Putamen (tissue), 1 donor: ENCODE measurements at places on chromosomes 2 and 18.

DNA sequence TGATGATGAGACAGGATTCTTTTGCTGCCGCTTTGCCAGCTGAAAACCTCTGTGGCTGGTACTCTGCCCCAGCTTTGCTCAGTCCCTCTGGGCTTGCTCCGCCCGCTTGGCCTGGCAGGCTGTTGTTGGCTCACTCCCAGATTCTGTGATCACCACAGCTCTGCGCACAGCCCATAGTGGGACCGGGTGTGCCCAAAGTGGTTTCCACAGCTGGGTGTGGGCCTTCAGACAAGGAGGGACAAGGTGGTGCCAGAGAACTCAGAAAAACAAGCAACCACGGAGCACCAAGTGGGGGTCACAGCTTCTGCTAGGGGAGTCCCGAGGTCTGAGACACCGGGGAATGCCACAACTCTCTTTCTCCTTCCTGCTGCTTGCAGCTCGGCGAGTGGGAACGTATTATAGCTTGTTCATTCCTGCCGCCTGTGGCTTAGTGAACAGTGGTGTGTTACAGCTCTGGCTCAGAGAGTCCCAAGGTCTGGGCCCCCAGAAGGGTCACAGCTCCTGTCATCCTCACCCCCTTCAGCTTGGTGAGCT is 9.2 kb upstream of the KYNU start:
- DNase-seq: no peak

GRCh38 chr2:144230448-144231085 is 289.4 kb downstream of the ZEB2 start:
- no peak for DNase-seq

DNA sequence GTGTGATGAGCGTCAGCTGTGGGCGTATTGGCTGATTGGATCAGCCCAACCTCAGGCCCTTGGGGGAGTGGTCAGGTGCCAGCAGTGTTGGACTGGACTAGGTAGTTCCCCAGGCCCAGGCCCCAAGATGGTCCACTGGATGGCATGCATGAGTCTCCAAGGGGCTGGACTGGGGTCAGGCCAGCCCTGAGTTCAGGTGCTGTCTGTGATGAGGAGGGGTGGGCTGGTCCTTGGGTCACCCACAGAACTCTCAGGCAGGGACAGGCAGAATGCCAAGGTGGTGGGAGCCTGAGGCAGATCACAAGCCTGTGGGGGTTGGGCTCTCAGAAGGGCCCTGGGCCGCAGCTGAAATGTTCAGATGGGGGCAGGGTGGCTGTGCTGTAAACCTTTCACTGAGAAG is 59.5 kb upstream of the THUMPD2 start:
- no peak for DNase-seq

DNA sequence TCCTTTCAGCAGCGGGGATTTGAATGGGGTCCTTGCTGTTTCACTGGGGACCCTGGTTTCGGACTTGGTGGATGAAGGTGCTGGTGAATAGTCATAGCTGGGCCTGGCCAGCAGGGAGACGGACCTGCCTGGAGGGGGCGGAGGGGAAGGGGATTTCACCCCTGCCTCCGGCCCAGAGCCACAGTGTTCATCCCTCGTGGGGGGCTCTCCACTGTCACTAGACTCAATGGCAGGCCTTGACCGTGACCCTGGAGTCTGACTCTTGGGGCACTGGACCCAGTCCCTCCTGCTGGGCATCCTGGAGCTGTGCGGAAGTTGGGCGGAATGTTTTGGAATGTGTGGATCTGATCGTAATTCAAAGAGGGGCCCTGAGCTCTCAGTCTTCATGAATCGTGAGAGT is 113.9 kb upstream of the LYPD1 start:
- no peak for DNase-seq

GRCh38 chr2:17479875-17480274 is 38.4 kb downstream of the RAD51AP2 start:
- no peak for DNase-seq

DNA sequence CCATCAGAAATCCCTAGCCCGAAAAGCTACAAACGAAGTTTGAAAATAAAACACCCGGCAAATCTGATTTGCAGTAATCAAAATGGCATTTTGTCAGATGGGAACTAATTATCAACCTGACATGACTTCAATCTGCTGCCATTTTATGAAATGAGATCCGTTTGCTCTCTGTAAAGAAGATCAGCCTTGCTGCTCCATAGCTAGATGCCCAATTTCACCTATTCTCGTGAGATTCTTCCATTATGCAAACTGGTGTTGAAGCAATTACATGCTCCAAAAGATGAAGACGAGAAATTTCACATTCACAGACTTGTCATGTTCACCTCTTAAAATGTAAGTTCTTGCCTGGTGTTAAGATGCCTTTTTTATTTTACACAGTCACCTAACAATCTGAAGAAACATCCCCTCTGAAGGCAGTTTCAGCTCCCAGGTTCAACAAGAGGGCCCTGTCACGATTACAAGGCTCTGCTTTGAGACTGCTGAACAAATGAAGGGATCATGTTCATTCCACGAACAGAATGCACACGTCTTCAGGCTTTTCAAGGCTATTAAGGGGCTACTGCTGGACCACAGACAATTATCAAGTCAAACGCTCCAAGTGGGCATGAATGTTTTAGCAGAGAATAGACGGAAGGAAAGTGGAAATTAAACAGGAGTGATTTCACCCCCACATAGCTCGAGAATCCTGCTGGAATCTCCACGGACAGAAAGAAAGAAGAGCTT is 172.6 kb upstream of the PID1 start:
- no peak for DNase-seq
